ENCODE measurements at places on chromosomes 12 and 14.

- no peak for DNase-seq
Measured at GRCh38 chr12:1034751-1035457, 43.9 kb downstream of the ERC1 start.

GRCh38 chr14:102898776-102899515 lies 23.5 kb upstream of the AMN start:
- DNase-seq: no peak

GRCh38 chr14:92613008-92613658 lies 99.6 kb downstream of the RIN3 start:
- DNase-seq: no peak

DNA sequence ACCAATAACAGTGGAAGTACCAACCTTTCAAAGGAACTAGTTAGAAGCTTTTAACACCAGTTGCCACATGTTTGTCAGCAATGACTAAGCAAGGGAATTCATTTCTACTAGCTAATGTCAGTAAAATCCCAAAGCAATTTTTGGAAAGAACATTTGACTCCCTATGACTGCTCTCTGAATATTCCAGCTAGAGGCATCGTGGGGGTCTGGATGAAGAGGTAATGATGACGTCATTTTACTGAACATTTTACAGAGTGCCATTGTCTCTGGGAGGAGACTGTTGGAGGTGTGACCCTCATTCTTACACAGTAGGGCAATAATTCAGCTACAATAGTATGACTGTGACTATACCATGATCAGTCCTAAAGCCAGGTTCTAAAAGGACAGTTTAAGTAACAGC lies 204.8 kb downstream of the ITPR2 start:
- DNase-seq: peak; percentile 48

- peak; percentile 76 for DNase-seq
Measured at GRCh38 chr12:14775636-14775980, 27.7 kb downstream of the WBP11 start.

DNA sequence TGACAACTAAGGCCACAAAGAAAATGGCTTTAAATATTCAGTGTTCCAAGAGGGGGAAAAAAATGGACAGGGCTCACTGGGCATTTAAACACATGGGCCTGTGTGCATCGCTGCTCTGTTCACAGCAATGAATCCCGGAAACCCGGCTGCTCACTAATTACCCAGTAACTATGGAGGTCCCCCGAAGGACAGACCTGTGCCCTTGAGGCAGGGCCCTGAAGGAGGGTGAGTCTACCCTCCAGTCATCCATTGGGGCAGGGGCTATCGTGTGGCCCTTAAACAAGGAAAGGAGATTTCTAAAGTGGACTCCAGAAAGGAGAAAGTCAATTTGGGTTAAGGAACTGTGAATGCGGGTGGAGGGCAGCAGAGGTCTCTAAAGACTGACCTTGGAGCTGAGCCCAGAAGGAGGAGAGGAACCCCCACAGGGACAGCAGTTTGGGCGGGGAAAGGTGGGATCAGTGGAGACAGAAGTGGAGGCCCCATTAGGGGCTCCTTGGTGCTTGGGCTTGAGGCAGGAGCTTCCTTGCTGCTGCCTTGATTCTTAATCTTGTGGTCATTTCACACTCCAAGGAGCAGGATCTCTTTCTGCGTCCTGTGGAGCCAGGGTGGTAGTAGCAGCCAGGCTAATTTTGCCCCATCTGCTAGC lies 1.4 kb upstream of the CLMN start:
- DNase-seq: no peak

- DNase-seq: peak; percentile 69
Measured at GRCh38 chr12:88854260-88854659, 274.0 kb upstream of the KITLG start.

- DNase-seq: no peak
Measured at GRCh38 chr12:47954058-47954457, 9.3 kb upstream of the TMEM106C start.

DNA sequence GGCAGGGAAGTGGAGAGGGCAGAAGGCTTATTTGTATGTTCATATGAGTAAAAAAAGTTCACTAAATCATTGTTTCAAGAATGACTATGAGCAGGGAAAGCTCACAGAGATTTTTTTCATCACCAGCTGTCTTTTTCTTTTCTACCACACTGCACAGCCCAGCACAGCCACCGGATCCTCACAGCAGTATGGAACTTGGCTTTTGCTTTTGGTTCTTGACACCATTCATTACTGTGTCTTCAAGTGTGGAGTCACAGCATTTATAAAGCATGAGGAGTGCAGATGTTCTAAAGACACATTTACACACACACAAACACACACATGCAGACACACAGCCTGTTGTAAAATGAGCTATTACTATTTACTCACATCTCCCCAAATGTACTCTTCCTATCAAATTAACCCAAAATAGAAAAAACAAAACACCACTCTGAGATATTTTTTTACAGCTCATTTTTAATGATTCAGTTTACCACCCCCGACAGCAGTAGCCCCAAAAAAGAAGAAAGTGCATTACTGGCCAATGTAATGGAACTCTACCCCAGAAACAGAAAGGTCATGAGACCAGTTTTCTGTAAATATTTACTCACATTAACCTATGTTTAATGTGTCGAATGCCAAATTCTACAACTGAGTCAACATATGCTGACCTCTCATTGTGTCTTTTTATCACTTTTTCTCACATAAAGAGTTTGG lies 60.5 kb downstream of the BTG1 start:
- DNase-seq: no peak

- DNase-seq: peak; percentile 8
Measured at GRCh38 chr12:44616402-44616801, 259.7 kb downstream of the NELL2 start.

DNA sequence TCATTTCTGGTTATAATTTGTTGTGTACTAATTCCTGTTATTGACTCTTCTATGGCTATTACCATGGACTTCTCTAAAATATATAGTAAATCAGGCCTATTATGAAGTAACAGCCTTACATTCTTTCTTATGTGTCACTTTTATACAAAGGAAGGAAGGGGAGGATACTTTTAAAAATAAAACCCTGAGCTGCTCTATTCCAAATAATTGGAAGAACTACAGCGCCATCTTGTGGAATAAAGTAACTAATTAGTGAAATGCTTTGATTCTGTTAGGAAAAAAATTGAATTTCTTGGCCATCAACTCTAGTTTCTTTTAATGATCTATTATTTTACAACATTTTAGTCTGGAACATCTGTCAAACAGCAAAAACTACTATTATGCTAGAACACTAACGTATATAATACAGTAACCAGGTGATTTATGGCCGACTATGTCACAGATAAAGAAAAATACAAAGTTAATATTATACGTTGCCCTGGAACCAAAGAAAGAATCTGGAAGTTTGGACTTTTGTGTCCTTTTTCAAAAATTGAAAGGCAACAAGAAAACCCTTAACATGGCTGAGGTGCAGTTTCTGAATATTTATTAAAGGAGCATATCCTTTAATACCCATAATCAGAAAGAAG lies 55.0 kb upstream of the NELL2 start:
- DNase-seq: peak; percentile 22

GRCh38 chr14:82180139-82180538 lies 646.5 kb upstream of the SEL1L start:
- DNase-seq: no peak

GRCh38 chr12:88630561-88630960 lies 50.3 kb upstream of the KITLG start:
- no peak for DNase-seq

DNA sequence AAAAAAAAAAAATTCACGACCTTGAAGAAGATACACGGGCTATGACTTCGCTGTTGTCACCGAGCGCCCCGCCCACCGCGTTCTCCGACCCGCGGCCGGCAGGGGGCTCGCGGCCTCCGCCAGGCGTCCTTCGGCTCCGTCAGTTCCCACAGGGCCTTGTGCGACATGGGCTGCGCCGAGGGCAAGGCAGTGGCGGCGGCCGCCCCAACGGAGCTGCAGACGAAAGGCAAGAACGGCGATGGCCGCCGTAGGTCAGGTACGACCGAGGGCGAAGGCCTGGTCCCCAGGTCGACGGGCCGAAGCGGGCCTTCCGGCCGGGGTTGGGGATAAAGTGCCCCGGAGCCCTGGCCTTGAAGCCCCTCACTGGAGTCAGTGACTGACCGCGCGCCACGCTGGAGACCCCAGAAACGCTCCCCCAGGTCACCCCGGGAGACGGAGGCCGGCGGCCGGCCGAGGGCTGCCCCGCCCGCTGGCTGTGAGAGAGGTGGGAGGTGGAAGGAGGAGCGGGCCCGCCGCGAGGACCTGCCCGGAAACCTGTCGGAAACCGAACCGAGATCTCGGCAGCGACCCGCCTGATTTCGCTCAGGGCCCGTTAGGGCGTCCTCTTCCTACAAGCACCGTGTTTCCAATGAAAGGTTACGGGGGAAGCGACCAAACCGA lies at the start of gene TXNRD1:
TSS of gene TXNRD1 (plus strand) at position 142 of the 660 bp plus-strand sequence. CDS start at position 166, 24 bp downstream.
- peak; percentile 67 for DNase-seq

GRCh38 chr12:95215949-95216348 lies 1.3 kb downstream of the FGD6 start:
- peak; percentile 48 for DNase-seq

- DNase-seq: peak; percentile 82
Measured at GRCh38 chr14:49594347-49595091, 4.2 kb upstream of the LRR1 start.

GRCh38 chr12:67519484-67520433 lies 128.8 kb upstream of the DYRK2 start:
- DNase-seq: no peak

GRCh38 chr12:38931461-38931860 lies 26.1 kb upstream of the CPNE8 start:
- DNase-seq: no peak

GRCh38 chr14:34363733-34364134 lies 98.3 kb downstream of the SPTSSA start:
- DNase-seq: no peak

DNA sequence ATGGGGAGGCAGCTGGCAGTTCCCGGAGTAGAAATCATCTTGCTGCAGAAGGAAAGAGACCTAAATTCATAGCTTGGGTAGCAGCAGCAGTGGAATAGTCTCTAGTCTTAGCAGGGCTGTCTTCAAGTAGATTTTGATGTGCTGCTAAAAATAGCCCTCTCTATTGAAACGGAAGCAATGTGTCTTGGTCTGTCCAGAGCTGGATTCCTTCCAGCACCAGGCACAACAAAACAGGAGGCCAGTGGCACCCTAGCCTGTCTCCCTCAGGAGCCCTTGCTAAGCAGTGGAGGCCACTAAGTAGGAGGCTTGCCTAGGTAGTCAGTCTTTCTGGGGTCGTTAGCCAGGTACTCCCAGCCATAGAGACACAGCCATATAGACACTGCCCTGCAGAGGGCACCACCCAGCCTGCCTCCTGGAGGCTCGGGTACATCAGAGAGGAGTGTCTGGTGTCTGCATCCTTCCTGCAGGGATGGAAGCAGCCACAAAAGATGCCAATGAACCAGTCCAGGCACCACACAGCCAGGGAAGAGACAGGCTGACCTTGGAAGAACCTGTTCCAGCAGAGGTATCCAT lies 97.5 kb downstream of the CRACR2A start:
- peak; percentile 40 for DNase-seq

DNA sequence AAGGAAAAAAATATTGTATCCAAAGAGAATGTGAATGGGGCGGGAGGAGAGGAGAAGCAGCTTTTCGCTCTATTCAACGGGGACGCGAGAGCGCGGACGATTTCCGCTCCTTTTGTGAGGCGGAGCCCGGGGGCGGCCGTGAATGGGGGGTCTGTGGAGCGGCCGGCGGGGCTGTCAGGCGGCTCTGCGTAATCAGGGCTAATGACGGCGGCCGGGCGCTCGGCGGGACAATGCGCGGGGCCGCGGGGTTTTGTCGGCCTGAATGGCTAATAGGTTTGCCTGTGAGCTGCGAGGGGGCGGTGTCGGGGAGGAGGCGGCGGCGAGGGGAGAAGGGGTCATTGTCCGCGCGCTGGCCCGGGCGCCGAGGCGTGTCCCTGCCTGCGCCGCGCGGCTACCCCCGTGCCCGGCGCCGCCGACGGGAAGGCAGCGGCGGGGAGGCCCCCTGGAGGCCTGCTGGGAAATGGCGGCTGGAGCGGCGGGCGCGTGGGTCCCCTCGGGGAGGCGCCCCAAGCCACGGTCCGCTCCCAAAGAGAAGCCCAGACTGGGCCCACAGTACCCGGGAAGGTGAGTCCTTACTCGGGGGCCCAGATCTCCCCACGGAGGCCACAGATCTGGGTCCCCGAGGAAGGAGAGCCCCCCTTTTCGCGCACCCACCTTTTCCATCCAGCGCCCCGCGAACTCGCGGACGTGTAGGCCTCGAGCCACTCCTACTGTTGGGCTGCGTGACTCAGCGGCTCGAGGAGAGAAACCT lies 6.0 kb downstream of the SIX6 start:
- DNase-seq: peak; percentile 47

GRCh38 chr14:69615496-69616407 lies 4.4 kb downstream of the SUSD6 start:
- peak; percentile 62 for DNase-seq

GRCh38 chr14:68283378-68284123 lies 464.0 kb downstream of the RAD51B start:
- DNase-seq: no peak

DNA sequence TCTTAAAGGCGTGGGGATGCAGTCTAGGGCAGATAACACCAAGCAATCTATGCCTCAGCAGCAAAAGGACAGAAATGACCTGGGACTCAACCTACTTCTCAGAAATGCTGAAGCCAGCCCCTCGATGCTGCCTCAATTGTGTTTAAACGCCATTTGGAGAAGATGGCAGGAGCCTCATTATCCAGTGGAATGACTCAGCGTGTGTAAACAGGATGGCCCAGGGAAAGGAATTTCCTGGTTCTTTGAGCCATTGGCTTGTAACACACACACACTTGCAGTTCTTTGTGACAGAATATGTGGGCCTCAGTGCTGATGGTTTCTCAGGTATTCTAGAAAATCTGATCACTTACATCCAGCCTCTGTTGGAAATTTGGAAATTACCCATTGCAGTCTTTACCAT lies 154.3 kb downstream of the NTF3 start:
- peak; percentile 42 for DNase-seq

GRCh38 chr12:131114271-131114670 lies 160.6 kb downstream of the ADGRD1 start:
- DNase-seq: no peak

GRCh38 chr14:81172881-81173280 lies 47.9 kb downstream of the GTF2A1 start:
- peak; percentile 18 for DNase-seq

DNA sequence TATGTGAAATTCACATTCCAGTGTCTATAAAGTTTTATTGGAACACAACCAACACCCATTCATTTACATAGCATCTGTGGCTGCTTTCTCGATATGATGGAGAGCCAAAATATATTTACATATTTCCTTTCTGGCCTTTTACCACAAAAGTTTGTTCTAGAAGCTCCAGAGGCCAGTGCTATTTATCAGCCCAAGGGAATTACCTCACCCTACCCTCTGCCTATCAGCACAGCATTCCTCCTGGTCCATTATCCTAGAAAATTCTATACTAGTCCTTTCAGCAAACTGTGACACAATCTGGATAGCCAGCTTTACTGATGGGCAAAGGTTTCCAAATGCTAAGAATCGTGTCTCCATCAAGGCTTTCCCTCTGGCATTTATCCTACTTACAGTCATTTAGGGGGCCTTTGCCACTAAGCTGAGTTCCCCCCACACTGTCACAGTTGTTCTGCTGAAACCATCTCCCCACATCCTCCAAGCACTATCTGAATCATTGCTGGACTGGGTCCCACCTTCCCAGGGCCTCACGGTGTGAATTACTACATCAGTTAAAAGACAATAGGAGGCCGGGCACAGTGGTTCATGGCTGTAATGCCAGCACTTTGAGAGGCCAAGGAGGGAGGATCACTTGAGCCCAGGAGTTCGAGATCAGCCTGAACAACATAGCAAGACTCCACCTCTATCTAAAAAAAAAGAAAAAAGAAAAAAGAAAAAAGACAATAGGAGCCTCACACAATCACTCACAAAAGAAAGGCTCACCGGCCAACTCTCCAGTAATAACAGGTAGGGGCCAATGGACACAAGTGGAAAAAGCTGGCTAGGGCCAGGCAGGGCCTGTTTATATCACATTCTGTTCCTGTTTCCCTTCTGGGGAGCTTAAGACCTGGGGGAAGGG lies 12.1 kb downstream of the SYNE3 start:
- DNase-seq: peak; percentile 78

Data from foreskin fibroblast (primary cell).